ENCODE measurements at places on chromosomes 6 and 20.

GRCh38 chr20:31830406-31830981 is 11.3 kb downstream of the MYLK2 start:
- DNase-seq: no peak

DNA sequence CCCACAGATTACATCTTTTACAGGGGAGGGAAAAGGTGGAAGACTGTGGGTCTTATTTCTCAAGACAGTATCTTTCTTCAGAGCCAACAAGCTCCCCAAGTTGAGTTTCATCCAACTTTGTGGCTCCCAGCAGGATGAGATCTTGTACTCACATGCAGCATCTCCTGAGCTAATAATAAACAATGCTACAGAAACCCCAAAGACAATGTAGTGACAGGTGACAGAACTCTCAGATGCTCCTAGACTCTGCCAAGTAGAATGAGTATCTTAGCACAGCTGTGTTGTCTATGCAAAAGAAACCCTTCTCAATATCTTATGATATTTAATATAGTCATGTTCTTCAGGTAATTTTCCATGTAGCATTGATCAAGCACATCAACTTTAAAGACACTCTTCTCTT is 90.0 kb downstream of the TBX18 start:
- no peak for DNase-seq

- DNase-seq: no peak
These were observed 128.8 kb upstream of the GGTLC1 start for GRCh38 chr20:24117383-24117782.

DNA sequence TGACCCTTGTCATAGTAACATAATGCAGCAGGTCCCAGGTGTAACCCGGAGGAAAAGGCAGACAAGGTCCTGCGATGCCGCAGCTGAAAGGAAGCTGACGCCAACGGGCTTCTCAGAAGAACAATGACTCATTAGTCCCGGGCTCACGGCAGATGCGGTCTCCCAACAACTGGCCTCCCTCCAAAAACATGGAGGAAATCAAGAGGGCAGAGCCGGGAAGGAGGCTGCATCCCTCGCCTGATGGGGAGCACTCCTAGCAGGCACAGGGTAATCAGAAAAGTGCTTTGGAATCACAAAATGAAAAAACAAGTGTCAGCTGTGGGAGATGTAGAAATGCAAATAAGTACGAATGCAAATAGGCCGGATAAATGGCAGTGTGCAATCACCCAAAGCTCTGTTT is 165.2 kb upstream of the AGPAT4 start:
- DNase-seq: no peak

DNA sequence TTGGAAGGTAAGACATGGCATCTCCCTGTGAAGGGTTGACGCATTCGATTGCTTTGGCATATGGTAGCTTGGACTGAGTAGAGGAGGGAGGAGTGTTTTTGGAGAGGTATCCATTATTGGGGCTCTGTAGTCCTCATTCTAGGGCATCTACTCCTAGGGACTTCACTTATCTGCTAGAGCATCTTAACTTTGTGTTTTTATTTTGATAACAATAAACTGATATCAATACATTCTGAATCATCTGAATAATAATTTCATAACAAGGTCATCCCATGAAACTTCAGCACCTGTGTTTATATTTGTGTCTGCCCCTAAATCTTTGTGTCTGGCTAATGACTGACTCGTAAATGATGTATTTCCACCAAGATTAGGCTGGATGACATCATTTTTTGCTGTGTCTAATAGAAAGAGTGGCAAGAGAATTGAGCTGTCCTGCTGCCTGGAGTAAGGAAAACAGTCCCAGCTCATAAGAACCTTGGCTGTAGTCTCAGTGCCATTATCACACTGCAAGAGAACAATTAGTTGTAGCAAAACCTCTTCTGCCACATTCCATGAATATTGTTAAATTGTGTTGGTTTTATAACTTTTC is 288.5 kb downstream of the PRL start:
- DNase-seq: no peak

GRCh38 chr20:10476319-10476724 is 41.2 kb downstream of the SLX4IP start:
- DNase-seq: no peak

GRCh38 chr20:10023911-10024310 is 10.9 kb upstream of the ANKEF1 start:
- no peak for DNase-seq

GRCh38 chr6:135212935-135213334 is 31.8 kb downstream of the MYB start:
- DNase-seq: no peak

GRCh38 chr6:159084493-159085091 is 39.8 kb upstream of the TAGAP start:
- DNase-seq: no peak

DNA sequence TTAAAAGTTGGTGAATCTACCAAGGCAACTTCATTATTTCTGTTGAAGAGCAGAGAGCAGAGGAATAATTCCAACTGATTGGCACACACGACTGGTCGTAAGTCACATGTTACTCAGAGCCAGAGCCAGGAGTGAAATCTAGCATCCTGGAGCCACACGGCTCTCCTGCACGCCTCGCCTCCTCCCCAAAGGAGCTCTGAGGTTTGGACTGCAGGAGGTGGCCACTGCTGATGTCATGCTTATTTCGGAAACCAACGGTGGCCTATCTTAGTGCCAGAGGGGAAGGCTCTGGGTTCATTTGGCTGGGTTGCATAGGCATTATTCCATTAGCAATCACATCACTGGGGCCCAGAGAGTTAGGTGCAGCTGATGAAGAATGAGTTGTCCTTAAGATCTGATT is 123.5 kb upstream of the RALGAPA2 start:
- DNase-seq: no peak

GRCh38 chr20:38450412-38450975 is 15.4 kb upstream of the SNHG17 start:
- no peak for DNase-seq

DNA sequence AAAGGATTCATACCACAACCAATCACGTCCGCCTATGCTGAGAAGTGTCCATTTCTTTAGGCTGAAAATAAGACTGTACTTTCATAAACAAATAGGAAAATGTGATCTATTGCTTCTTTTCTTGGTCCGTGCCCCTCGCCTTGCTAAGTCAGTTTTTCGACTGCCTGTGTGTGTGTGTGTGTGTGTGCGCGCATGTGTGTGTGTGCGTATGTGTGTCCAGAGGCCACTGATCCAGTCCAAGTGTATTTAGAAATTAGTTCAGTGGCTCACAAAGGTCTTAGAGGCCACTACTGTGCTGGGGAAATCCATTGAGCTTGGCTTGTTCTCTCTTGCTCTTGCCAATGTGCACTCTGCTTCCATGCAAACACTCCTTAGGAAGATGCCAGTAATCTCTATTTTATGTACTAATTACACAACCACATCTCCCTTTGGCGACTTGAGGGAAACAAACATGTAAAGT is 50.5 kb downstream of the SLC22A23 start:
- no peak for DNase-seq

DNA sequence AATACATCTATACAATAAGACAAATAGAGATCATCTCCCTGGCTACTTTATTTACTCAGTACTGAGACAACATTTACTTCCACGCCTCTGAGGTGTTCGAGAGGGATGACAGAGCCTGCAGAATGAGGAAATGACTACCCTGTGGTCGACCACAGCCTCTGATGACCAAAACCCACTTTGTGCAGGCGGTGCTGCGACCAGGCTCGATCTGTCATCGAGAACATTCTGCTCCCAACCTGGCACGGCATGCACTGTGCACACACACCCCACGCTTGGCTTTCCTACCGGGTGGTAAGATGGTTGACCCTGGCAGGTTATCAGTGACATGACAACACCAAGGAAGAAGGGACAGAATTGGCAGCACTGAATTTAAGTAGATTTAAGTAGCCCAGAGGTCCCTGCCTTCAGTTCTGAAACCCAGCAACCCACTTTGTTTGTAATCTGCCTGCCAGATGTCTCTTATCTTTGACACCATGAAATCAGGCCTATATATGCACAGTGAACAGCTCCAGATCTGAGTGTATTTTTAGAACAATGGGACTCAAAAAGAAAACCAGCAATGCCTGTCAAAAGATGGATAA is 42.6 kb downstream of the TTI1 start:
- peak; percentile 44 for DNase-seq

GRCh38 chr20:15141861-15142260 is 804.4 kb upstream of the FLRT3 start:
- DNase-seq: no peak

All from NCI-H2029 treated with DMSO at 0.1 percent for 48 hours (cell line).